ENCODE measurements at places on chromosomes 5 and 9.

DNA sequence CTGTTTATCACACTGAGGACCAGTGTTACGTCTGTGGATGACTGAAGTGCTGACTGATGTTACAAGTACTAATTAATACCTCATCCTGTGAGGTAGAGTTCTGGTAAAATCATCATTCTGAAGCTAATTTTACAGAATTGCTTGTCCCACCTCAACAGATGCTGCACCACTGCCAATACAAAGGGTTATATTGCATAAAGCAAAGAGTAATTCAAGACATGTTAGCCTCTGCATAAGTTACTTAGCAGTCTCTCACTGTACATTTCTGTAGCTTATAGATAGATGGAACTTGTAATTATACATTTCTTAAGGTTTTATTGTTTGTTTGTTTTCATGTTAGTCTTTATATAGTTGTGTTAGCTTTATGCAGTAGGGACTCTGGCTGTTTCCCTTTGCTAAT is 513.6 kb downstream of the ANXA1 start:
- DNase-seq, result no peak

GRCh38 chr5:178531786-178532185 is 58.4 kb downstream of the COL23A1 start:
- no peak for DNase-seq

DNA sequence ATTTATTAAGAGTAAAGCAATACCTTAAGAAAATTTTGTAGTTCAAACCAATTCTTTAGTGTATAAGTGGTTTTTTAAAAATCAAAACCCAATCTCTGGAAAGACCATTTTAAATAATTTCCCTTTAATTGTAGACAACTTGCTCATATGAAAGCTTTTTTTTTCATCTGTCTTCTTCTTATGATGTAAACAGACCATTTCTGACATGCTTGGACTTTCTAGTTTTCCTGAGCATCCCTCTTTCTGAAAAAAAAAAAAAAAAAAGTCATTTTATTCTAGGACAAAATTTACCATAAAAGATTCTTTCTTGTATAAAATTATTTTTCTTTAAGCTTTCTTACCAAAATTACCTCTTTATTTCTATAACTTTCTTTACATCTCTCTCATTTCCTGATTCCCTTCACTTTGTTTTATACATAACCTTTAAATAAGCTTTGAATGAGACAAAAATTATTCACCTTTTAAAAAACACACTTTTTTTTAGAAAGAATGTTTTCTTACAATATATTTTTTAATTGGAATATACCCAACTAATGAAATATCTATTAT is 67.5 kb downstream of the COL15A1 start:
- no peak for DNase-seq

DNA sequence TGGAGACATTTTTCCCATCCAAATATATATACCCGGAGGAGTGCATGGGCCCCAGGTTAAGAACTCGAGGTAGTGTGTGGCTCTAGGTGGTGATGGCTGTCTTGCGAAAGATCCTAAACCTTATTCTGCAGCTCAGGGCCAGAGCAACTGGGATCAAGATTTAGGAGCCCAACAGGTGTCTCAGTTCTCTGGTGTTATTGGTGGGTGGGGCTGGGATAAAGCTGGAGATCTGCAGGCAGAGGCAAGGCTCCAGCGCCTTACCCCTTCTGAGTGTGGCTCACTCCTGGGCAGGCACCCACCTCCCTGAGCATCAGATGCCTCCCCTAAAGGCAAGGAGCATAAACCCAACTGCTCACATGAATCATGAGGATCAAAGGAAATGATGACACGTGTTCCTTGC is 11.2 kb downstream of the UBE2QL1 start:
- DNase-seq, result no peak

DNA sequence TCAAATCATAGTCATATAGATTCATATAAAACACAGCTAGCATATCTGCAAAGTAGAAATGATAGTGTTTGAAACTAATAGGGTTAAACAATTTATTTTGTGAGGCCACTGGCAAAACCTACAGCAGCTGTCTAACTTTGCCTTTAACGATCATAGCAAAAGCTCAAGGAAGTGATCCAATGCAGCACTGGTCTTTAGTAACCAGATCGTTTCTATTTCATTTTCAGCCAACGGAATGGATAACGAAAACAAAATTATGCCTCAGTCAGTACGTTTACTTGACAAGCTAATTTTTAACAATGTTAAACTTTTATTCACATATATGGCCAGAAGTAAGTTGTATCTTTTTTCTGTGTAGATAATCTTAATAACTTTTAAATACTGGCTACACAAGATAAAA is 17.7 kb downstream of the MLLT3 start:
- no peak for DNase-seq

- no peak for DNase-seq
These were observed 71.3 kb upstream of the VCAN start for GRCh38 chr5:83400241-83400640.
